ENCODE measurements at places on chromosomes 12 and 14.

- no peak for DNase-seq
Observed at GRCh38 chr12:24573621-24574020, 375.3 kb downstream of the BCAT1 start.

- no peak for DNase-seq
Observed at GRCh38 chr12:77788231-77789168, 42.2 kb upstream of the NAV3 start.

GRCh38 chr12:30877105-30877875, 49.3 kb upstream of the TSPAN11 start:
- DNase-seq: no peak

DNA sequence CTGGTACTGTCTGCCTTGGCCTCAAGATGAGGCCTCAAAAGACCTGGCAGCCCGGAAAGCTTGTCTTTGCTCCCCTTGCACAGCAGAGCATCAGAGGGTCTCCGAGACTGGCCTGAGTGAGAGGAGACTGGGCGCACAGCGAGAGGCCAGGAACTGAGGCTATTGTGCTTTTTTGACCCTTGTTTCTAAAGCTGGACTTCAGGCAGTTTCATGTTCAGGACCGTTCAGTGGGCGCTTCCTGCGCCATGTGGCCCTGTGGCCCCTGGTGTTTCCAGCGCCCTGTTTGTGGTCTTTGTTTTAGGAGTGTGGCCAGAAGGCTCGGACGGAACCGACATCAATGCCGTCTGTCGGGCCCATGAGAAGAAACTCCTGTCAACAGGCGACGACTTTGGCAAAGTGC, 126.3 kb upstream of the EVL start:
- DNase-seq: no peak

DNA sequence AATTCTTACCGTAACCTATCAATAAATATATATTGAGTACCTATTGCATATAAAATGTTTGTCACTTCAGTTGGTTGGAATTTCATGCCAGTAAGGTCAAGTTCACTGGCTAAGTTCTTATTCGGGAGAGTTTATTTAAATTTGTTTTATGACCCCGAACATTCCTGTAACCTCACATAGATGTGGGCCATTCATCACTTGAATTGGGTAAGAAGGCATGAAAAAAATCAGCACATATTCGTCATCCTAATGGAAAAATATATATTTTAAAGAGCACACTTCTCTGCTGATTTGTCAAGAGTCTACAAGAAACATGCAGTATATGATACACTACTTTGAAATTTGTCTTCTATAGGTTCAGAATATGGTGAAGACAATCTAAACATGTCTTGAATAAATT, 263.4 kb downstream of the CCDC91 start:
- DNase-seq: no peak

- no peak for DNase-seq
Observed at GRCh38 chr14:28001002-28001401, 765.6 kb upstream of the FOXG1 start.

Data from SW 1271 (cell line).